Osteoblast (primary cell): ENCODE measurements at places on chromosomes 7 and 10. TPM values are rescaled to one million over a fixed set of nuclear protein-coding genes. Genes with fewer than 3 reads are reported as not detected.

CYP2C8 gene
- total RNA-seq: under 0.01 and 0.29 TPM in 2 replicates

MUC12 gene
- total RNA-seq: under 0.01 and 0.59 TPM in 2 replicates

IL2RA gene
- not detected in 2 replicates for total RNA-seq

LIPN gene
- not detected in 2 replicates for total RNA-seq

DNA sequence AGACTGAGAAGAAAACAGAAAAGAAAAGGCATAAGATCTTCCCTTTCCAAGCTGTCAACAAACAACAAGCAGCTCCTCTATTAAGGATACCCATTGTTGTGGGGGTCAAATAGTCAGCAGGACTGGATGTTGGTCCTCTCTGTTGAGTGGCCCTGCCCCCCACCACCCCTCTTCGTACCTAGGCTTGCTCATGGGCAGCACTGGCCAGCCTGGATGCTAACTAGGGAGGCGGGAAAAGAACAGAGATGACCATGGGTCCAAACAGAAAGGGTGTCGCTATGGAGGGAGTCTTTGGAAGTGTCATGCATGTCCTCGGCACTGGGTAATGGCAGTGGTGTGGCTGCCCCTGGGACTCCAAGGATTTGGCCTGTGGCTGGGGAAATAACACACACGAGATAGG is 45.6 kb downstream of the SPDYE5 start:
- H3K27me3 ChIP-seq: no peaks in the 10 kb centered on the region
- no peak overlapping the region for H3K4me3 ChIP-seq
- peaks cover 28% of the 10 kb centered on the region for H3K36me3 ChIP-seq
- H3K27ac ChIP-seq: no peak overlapping the region

DNA sequence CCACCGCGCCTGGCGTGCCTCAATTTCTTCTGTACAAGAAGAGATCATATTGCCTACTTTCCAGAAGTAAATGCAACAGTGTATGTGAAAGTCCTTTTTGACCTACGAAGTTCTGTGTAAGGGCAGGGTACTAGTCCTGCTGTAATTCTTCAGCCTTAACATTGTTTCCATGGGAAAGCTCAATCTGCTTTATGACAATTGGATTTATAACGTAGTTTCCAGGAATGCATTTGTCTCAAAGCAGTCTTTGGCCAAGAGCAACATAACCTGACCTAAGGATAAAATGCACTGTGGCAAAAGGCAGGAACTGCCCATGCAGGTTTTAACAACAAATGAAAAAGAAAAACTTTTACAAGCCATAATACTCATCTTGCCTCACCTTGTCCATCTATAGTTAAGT is 108.1 kb upstream of the PODXL start:
- no peaks in the 10 kb centered on the region for H3K27me3 ChIP-seq
- H3K36me3 ChIP-seq: no peaks in the 10 kb centered on the region
- DNase-seq: no peak
- H3K4me3 ChIP-seq: no peak overlapping the region

- H3K4me1 ChIP-seq: no peaks in the 10 kb centered on the region
- H3K4me3 ChIP-seq: no peak overlapping the region
- peaks cover 20% of the 10 kb centered on the region for H3K27me3 ChIP-seq
- no peak overlapping the region for H3K27ac ChIP-seq
- DNase-seq: no peak
These were observed 78.6 kb downstream of the CDH23 start for GRCh38 chr10:71475243-71475871.

DNA sequence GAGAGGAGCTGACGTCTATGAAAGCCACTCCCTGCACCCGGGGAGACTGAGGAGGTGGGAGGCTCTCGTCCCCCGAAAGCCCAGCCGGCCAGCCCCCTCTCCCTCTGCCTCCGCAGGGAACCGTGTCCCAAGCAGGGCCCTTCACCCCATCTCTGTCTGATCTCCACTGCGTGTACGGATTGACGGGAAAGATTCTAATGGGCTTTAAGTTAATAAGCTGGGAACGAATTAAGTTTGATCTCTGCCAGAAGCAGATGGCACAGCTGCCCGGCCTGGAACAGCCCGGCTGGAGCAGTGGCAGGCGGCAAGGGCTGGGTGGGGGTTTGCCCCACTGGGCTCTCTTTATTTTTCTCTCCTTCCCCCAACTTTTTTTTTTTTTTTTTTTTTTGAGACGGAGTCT is 6.1 kb upstream of the SLC29A4 start:
- H3K27ac ChIP-seq: no peak overlapping the region
- peak; percentile 18 for DNase-seq
- H3K27me3 ChIP-seq: no peaks in the 10 kb centered on the region
- no peaks in the 10 kb centered on the region for H3K4me1 ChIP-seq

DNA sequence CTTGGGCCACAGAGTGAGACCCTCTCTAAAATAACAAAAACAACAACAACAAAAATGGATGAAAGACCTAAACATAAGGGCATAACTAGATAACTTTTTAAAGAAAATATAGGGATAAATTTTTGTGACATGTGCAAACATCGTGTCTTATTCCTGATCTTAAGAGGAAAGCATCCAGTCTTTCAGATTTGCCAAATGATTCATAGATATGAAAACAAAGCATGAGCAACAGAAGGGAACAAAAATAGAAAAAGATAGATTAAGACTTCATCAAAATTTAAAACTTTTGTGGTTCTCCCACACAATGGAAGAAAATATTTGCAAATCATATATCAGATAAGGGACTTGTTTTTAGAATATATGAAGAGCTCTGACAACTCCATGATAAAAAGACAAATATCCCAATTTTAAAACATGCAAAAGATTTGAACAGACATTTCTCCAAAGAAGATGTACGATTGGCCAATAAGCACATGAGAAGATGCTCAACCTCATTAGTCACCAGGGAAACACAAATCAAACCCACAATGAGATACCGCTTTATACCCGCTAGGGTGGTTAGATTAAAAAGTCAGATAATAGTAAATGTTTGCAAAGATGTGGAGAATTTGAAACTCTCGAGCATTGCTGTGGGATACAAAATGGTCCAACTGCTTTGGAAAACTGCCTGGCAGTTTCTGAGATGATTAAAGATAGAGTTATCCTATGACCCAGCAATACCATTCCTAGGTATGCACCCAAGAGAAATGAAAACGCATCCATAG is 20.3 kb downstream of the PPIF start:
- H3K4me1 ChIP-seq: peaks cover 16% of the 10 kb centered on the region
- no peak overlapping the region for H3K4me3 ChIP-seq
- no peaks in the 10 kb centered on the region for H3K27me3 ChIP-seq
- DNase-seq: no peak

DNA sequence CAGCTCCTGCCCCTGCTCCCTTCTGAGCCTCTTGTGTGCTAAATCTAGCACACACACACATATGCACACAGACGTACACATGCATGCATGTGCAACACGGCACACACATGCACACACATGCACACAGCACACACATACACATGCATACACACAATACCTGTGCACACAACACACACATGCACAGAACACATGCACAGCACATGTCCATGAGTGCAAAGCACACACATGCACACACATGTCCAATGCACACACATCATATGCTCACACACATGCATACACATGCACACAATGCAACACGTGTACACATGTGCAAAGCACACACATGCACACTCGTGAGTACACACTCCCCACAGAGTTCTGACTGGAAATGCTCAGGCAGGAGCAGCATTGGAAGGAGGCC is 115.0 kb downstream of the WDR37 start:
- DNase-seq: no peak
- H3K4me3 ChIP-seq: no peak overlapping the region
- H3K4me1 ChIP-seq: no peaks in the 10 kb centered on the region
- no peaks in the 10 kb centered on the region for H3K27me3 ChIP-seq
- no peaks in the 10 kb centered on the region for H3K36me3 ChIP-seq
- no peak overlapping the region for H3K27ac ChIP-seq

DNA sequence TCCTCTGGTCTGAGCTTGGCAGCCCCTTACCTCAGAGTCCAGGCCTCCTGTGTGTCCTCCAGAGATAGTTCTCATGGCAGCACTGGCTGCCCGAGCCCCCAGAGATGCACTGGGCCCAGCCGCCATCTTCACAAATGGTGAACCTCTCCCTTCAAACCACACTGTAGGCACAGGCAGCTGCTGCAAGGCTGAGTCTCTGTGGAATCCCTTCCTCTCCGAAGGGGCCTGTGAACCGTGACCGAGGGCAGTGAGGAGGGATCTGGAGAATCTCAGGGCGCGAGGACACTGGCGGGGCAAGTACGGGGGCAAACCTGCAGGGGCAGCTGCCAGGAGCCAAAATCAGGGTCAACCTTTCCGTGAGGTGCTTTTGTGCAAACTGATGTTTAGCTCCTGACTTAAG is 69.5 kb upstream of the CFAP46 start:
- no peak for DNase-seq
- no peak overlapping the region for H3K27ac ChIP-seq
- no peaks in the 10 kb centered on the region for H3K4me1 ChIP-seq
- H3K27me3 ChIP-seq: no peaks in the 10 kb centered on the region
